ENCODE measurements at places on chromosomes 7 and 10. TPM values are rescaled to one million over a fixed set of nuclear protein-coding genes. Genes with fewer than 3 reads are reported as not detected.

- no peaks in the 10 kb centered on the region for H3K36me3 ChIP-seq
- H3K4me1 ChIP-seq: no peaks in the 10 kb centered on the region
- no peaks in the 10 kb centered on the region for H3K27me3 ChIP-seq
- H3K4me3 ChIP-seq: no peak overlapping the region
Observed at GRCh38 chr7:104967088-104967487, 46.9 kb upstream of the KMT2E start.

- no peak overlapping the region for H3K4me3 ChIP-seq
- no peak for DNase-seq
- no peaks in the 10 kb centered on the region for H3K36me3 ChIP-seq
- H3K27me3 ChIP-seq: peaks cover 11% of the 10 kb centered on the region
- peaks cover 11% of the 10 kb centered on the region for H3K4me1 ChIP-seq
- no peak overlapping the region for H3K27ac ChIP-seq
Observed at GRCh38 chr10:124385627-124386185, 33.0 kb downstream of the OAT start.

DNA sequence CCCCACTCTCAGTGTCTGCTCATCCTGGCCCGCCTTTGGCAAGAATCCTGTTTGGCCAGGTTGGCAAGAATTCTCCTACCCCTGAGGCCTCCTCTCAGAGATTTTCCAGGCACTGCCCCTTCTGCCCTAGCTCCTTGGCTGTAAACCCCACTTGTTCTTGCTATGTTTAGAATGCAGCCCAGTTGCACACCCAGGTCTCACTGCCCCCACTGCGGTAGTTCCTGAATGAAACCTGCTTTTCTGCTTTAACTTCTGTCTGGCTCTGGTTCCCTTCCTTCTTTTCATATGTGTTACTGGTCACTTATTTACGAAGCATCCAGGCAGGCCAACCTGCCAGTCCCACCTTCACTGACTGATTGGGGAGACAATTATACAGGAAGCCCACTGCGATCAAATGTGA, 576.9 kb downstream of the GLRX3 start:
- H3K4me1 ChIP-seq: no peaks in the 10 kb centered on the region
- no peak overlapping the region for H3K4me3 ChIP-seq
- no peak for DNase-seq
- no peaks in the 10 kb centered on the region for H3K27me3 ChIP-seq

Gene DDX21
- total RNA-seq: 57.1 TPM

DNA sequence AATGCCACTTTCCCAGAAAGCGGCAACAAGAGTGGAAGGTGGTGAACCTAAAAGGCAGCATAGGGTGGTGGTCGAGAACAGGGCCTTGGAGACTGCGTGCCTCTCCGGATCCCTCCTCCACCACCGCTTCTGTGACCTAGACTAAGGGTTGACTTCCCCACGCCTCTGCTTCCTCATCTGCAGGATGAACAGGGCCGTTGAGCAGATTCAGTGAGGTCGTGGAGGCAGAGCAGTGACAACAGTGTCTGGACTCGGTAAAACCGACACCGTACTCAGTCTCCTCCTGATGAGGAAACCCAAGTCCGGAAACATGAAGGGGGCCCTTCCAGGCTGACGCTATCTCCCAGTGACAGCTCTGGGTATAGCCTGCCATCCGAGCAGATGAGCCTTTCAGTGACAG, 162.6 kb downstream of the CELF2 start:
- H3K4me3 ChIP-seq: peak overlapping the region; percentile 13
- H3K4me1 ChIP-seq: peaks cover 100% of the 10 kb centered on the region
- H3K27me3 ChIP-seq: no peaks in the 10 kb centered on the region
- DNase-seq: peak; percentile 73

Gene BEND7
- total RNA-seq: not detected

DNA sequence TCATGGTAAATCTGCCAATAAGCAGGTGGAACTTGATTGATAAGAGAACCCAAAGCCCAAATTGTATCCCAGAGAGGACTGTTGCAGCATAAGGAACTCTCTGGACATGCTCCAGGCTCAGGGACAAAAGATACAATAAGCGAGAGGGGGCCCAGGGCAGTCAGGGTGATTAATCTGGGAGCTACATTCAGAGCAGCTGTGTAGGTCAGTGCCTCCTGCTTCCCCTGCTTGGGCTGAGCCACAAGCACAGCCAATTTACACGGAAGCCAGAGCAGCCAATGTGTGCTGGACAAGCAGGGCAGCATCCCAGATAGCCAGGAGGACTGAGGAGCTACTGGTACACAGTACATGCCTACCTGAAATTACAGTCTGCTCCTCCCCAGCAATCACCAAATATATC, 24.2 kb downstream of the MYPN start:
- no peak overlapping the region for H3K4me3 ChIP-seq
- no peak for DNase-seq
- H3K36me3 ChIP-seq: no peaks in the 10 kb centered on the region
- H3K27ac ChIP-seq: no peak overlapping the region
- no peaks in the 10 kb centered on the region for H3K27me3 ChIP-seq

GRCh38 chr7:1611708-1612241, 41.9 kb upstream of the PSMG3 start:
- no peak overlapping the region for H3K4me3 ChIP-seq
- no peaks in the 10 kb centered on the region for H3K36me3 ChIP-seq
- no peak overlapping the region for H3K27ac ChIP-seq
- H3K27me3 ChIP-seq: no peaks in the 10 kb centered on the region
- H3K4me1 ChIP-seq: no peaks in the 10 kb centered on the region

Gene ZNF804B
- total RNA-seq: not detected

Gene ZCWPW1
- total RNA-seq: 12.4 TPM

- no peaks in the 10 kb centered on the region for H3K27me3 ChIP-seq
- H3K36me3 ChIP-seq: no peaks in the 10 kb centered on the region
- no peak overlapping the region for H3K4me3 ChIP-seq
- H3K4me1 ChIP-seq: no peaks in the 10 kb centered on the region
Observed at GRCh38 chr7:23863209-23863787, 153.3 kb downstream of the STK31 start.

Gene GPR26
- not detected for total RNA-seq

Gene GTPBP10
- 45.5 TPM for total RNA-seq

Gene PLXNA4
- 0.22 TPM for total RNA-seq

GRCh38 chr7:80583901-80584300, 54.5 kb upstream of the CD36 start:
- DNase-seq: no peak
- H3K4me3 ChIP-seq: no peak overlapping the region
- no peaks in the 10 kb centered on the region for H3K27me3 ChIP-seq
- no peak overlapping the region for H3K27ac ChIP-seq
- no peaks in the 10 kb centered on the region for H3K36me3 ChIP-seq

Gene SLC39A12
- total RNA-seq: not detected

- no peaks in the 10 kb centered on the region for H3K36me3 ChIP-seq
- peaks cover 7% of the 10 kb centered on the region for H3K4me1 ChIP-seq
- DNase-seq: no peak
- H3K27me3 ChIP-seq: no peaks in the 10 kb centered on the region
Observed at GRCh38 chr7:75743455-75743859, 4.7 kb upstream of the HIP1 start.

GRCh38 chr10:80503584-80504157, 34.0 kb upstream of the SH2D4B start:
- H3K36me3 ChIP-seq: peaks cover 32% of the 10 kb centered on the region
- no peak overlapping the region for H3K4me3 ChIP-seq
- no peaks in the 10 kb centered on the region for H3K27me3 ChIP-seq
- no peak for DNase-seq
- H3K4me1 ChIP-seq: peaks cover 76% of the 10 kb centered on the region
- peak overlapping the region; percentile 62 for H3K27ac ChIP-seq

DNA sequence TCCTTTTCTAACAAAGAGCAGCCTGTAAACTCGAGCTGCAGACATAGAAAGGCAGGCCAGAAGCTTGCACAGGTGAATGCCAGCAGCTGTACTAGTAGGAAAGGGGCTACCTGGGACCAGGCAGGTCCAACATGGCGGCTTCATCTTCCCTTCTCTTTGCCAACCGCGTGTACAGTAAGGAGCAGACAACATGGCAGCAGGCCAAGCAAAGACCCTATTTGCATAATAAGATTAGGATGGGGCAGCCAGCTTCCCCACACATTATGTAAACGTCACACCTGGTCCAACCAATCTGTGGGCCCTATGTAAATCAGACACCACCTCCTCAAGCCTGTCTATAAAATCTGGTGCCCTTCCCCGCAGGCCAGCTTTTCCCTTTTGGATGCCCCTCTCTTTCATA, 1186.5 kb upstream of the AUTS2 start:
- no peaks in the 10 kb centered on the region for H3K36me3 ChIP-seq
- no peaks in the 10 kb centered on the region for H3K27me3 ChIP-seq
- H3K27ac ChIP-seq: no peak overlapping the region

GRCh38 chr7:140383954-140384713, 14.2 kb downstream of the SLC37A3 start:
- no peaks in the 10 kb centered on the region for H3K27me3 ChIP-seq
- H3K36me3 ChIP-seq: peaks cover 5% of the 10 kb centered on the region
- peaks cover 5% of the 10 kb centered on the region for H3K4me1 ChIP-seq
- no peak overlapping the region for H3K27ac ChIP-seq
- no peak overlapping the region for H3K4me3 ChIP-seq
- DNase-seq: no peak

Gene PILRA
- total RNA-seq: 5.8 TPM

- no peaks in the 10 kb centered on the region for H3K27me3 ChIP-seq
- no peaks in the 10 kb centered on the region for H3K36me3 ChIP-seq
- no peak for DNase-seq
- no peaks in the 10 kb centered on the region for H3K4me1 ChIP-seq
Observed at GRCh38 chr7:28748933-28749584, 209.1 kb downstream of the TRIL start.

- no peaks in the 10 kb centered on the region for H3K36me3 ChIP-seq
- H3K27me3 ChIP-seq: no peaks in the 10 kb centered on the region
- no peak overlapping the region for H3K27ac ChIP-seq
Observed at GRCh38 chr10:78218798-78219490, 185.3 kb downstream of the RPS24 start.

DNA sequence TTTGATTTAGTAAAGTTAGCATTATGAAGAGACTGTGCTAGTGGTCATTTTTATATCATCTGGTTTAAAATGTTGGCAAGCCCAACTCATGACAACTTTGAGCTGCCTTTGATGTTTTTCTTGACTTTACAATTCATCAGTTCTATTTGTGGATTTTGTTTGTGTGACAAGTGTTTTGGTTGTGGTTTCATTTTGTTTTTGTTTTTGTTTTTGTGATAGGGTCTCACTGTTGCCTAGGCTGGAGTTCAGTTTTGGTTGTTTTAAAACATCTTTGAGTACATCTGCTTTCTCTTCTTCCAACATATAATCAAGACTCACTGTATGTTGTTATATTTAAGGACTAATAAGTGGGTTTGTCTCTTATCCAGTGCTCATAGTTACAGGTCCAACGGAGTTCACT, 17.6 kb upstream of the SFR1 start:
- no peaks in the 10 kb centered on the region for H3K36me3 ChIP-seq
- H3K4me1 ChIP-seq: no peaks in the 10 kb centered on the region
- DNase-seq: no peak
- H3K4me3 ChIP-seq: no peak overlapping the region
- no peak overlapping the region for H3K27ac ChIP-seq
- H3K27me3 ChIP-seq: no peaks in the 10 kb centered on the region

Gene NCF1
- 5.0 TPM for total RNA-seq

Gene ARMH3
- total RNA-seq: 31.4 TPM

DNA sequence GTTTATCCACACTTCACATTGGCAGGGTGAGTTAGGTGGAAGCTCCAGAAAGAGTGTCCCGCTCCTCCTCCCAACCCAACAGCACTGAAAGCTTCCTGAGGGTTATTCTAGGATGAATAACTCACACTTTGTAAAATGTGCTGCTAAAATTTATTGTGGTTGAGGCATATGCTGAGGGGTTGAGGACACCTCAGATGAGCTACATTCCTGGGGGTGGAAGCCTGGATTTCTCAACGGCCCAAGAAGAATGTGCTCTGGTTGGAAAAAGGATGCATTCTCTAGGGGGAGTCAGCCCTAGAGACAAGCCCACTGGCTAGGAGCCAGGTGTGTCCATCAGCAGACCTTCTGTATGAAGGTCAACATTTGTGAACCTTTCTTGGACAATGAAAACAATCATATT, 91.5 kb upstream of the PDE1C start:
- DNase-seq: no peak
- H3K4me3 ChIP-seq: no peak overlapping the region
- no peaks in the 10 kb centered on the region for H3K4me1 ChIP-seq
- H3K27ac ChIP-seq: no peak overlapping the region
- H3K27me3 ChIP-seq: no peaks in the 10 kb centered on the region

DNA sequence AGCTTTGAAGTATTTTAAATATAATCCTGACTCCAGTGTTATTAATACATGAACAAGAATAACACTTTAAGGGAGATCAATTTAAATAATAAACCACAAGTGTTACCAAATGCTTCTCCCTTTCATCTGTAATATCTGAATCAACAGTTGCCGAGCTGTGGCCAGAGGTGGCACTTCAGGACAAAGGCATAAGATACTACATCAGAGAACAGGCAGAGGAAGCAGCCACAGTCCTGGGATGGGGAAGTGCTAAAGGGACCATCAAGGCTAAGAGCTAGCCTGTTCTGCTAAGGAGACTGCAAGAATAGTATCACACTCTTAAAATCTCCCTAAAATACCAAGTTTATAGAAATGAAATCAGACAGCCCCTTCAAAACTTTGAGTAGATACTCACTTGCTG, 378.2 kb upstream of the PRKCQ start:
- H3K27me3 ChIP-seq: no peaks in the 10 kb centered on the region
- no peaks in the 10 kb centered on the region for H3K36me3 ChIP-seq
- H3K27ac ChIP-seq: no peak overlapping the region
- no peak overlapping the region for H3K4me3 ChIP-seq
- no peak for DNase-seq

GRCh38 chr10:75019370-75019769, 92.1 kb upstream of the SAMD8 start:
- DNase-seq: peak; percentile 43
- H3K27ac ChIP-seq: no peak overlapping the region
- H3K4me1 ChIP-seq: peaks cover 14% of the 10 kb centered on the region
- no peak overlapping the region for H3K4me3 ChIP-seq
- H3K27me3 ChIP-seq: no peaks in the 10 kb centered on the region

GRCh38 chr7:104807671-104808070, 206.3 kb upstream of the KMT2E start:
- no peak overlapping the region for H3K27ac ChIP-seq
- no peaks in the 10 kb centered on the region for H3K36me3 ChIP-seq
- no peak overlapping the region for H3K4me3 ChIP-seq
- no peak for DNase-seq

Gene FAM149B1
- total RNA-seq: 20.5 TPM

DNA sequence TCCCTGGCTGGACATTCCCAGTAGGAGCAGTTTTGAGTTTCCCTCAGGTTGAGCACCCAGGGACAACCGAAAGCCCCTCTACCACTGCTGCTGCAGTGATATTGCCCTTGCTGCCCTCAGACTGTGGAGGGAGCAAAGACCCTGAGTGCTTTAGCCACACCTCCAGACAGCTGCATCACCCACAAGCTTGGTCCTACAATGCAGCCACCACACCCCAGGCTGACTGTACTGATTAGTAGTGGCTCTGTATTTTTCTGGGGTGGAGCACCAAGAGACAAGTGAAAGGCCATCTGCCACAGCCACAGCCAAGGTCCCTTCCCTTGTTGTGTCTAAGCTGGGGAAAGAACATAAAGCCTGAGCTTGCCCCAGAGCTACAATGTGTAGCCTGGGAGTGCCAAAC, 789.9 kb downstream of the PCDH15 start:
- H3K4me3 ChIP-seq: no peak overlapping the region
- no peaks in the 10 kb centered on the region for H3K4me1 ChIP-seq
- DNase-seq: no peak

Gene ABCB1
- 27.1 TPM for total RNA-seq

Data from CD4-positive, alpha-beta memory T cell (primary cell).